ENCODE measurements at places on chromosomes 11 and 22.

- no peak for DNase-seq
These were observed 44.6 kb upstream of the SORL1-AS1 start for GRCh38 chr11:121497176-121497998.

DNA sequence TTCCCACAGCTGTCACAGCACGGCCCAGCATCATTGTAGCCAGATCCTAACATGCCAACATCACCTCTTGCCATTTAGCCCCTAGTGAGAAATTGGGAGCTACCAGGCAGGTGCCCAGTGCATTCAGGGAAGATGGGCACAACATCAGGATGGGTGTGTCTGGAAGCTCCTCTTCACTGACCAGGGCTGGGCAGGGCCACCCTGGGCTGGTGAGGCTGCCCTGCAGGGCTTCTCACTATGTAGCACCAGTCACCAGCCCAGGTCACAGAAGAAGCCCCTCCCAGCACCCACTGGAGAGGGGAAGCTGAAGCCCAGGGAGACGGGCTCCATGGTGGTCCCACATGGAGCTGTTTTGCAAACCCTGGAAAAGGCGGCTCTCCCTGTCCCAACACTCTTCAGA, 13.9 kb downstream of the ZNF74 start:
- no peak for DNase-seq

DNA sequence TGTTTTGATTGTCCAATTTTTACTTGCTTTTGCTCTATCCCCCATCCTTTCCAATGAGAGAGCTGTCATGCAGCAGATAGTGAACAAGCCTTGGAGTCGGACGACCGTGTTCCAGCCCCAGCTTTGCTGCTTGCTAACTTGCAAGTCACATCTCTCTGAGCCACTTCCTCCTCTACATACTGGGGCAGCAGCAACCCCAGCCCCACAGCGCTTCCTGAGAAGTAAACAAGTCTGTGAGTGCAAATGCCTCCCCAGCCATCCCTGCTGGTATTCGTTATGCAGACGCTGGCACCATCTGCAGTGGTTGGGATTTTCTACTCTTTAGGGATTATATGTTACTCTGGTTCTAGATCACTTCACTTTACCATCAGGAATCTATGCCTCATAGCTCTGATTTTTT, 35.0 kb downstream of the TPBGL start:
- peak; percentile 82 for DNase-seq

DNA sequence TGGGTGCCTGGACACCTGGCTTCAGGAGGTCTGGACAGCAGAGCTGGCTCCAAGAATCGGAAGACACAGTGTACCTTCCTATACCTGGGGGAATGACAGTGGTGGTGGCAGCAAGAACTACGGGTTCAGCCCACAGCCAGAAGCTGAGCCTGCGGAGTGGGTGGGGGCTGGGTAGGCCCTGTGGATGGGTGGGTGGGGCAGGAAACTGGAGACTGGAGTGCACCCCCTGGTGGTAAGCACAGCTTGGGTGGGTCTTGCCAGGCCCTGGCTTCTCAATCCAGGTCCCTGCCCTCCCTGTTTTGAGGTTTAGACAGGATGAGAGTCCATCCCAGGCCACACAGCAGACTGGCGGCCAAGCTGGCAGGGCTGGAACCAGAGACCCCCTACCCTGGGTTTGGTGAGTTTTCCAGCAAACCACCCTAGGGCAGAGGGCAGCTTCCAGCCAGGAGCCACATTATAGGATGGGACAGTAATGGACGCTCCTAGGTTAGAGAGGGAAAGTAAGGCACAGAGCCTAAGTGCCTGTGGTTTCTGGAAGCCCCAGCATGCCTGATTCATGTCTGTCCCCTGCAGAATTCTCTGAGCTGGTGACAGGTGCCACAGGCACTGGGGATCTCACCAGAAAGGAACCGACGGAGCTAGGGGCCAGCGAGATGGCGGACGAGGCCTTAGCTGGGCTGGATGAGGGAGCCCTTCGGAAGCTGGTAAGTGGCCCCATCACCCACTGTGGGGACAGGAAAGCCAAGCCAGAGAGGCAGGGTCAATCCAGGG, 1.7 kb downstream of the SMTN start:
- peak; percentile 25 for DNase-seq

- DNase-seq: no peak
These were observed 141.0 kb downstream of the ARHGAP42 start for GRCh38 chr11:100827934-100828661.

- DNase-seq: no peak
These were observed 101.2 kb upstream of the HSD17B12 start for GRCh38 chr11:43579171-43579918.

GRCh38 chr11:124800226-124800929, at the start of gene MSANTD2:
MSANTD2 (minus strand) TSS chr11:124800406; CDS start chr11:124800380, 26 bp downstream.
- DNase-seq: peak; percentile 75

GRCh38 chr11:133911171-133911570, 45.6 kb downstream of the IGSF9B start:
- no peak for DNase-seq

GRCh38 chr11:33667819-33668467, 32.7 kb downstream of the C11orf91 start:
- no peak for DNase-seq

DNA sequence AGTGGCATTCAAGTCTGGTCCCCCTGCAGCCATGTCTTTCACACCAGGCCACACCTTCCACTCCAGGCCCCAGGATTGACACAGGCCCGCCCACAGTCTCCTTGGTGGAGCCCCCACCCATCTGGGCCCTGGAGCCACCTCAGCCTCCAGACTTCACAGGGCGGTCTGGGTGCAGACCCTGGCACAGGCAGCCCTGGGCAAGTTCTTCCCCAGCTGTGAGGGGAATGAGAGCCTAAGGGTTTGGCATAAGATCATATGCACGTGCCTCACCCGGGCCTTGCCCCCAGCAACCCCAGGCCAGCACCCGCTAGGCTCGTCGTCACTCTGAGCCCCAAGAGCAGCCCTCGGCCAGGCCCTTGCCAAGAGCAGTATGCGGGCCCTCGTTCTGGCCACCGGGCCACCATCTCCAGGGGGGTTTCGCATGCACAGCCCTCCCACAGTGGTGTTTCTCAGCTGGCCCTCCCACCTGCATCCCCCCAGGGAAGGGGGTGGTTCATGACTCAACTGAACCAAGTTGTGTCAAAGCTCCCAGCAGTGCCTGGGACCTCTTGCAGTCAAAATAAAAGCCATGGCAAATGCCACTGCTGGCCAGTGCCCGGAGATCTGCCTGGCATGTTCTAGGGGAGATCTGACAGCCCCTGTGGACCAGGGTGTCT, 70.4 kb upstream of the KCNQ1OT1 start:
- DNase-seq: no peak

GRCh38 chr11:2647953-2648352, 51.8 kb downstream of the KCNQ1OT1 start:
- DNase-seq: no peak

DNA sequence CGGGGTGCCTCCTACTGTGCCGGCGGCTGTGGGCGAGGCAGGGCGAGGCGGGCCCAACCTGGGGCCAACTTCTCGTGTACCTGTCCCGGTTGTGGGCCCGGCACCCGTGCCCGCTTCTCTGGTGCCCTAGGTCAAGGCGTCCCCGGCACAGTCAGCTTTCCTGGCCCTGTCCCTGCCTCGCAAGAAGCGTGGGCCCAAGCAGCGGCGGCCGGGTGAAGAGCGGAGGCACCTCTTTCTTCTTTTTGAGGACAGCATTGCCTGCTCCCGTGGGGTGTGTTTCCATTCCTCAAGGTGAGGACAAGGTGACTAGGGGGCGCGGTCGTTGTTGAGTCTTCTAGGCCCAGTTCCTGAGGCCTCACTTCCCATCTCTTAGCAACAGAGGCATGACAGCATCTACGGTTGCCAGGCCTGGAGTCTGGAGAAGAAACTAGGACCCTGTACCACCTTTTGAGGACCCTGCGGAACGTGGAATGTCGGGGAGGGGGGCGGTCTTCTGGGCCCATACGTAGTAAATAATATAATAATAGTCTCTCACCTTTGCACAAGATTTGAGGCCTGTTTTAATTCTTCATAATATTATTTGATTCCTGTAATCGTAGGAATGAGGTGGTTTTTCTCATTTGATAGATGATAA, 418 bp downstream of the ACO2 start:
- peak; percentile 26 for DNase-seq

GRCh38 chr22:28171115-28171514, 252.1 kb upstream of the PITPNB start:
- DNase-seq: no peak

- no peak for DNase-seq
These were observed 3.9 kb upstream of the GCAT start for GRCh38 chr22:37803639-37804351.

DNA sequence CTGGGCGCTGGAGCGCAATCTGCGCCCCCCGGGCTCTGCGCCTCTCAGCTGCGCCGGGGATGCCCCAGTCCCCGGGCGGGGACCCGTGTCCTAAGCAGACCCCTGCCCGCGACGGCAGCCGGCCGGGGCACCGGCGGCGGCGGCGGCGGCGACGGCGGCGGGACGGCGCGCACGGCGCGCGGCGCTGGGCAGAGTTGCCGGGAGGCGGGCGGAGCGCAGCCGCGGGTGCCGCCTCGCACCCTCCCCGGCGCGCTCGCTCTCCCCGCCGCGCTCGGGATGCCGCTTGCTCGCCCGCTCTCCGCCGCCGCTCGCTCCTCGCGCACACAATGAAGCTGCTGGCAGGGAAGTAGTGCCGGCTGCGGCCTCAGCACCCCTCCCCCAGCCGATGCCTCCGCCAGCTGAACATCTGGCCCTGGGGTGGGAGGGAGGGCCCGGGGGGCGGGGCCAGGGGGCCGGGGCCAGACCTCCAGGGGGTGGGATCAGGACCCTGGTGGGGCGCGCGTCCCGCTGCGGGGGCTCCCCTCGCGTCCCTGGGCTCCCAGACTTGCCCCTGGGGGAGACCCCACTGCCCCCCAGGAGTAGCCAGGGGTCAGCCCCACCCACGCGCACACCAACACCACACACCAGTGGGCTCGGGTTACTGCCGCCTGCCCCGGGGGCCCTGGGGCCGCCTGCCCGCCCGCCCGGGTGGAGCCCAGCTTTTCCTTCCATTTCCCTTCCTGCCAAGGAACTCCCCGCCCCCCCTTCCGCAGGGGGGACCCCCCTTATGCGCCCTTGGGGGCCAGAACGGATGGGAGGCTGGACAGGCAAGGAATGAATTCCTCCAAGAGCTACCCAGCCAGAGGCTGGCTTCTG, at the start of gene RCOR2:
Gene RCOR2 (minus strand): TSS at position 328 of the 855 bp plus-strand sequence. CDS start 708 bp downstream, outside the sequence.
- DNase-seq: peak; percentile 60

- DNase-seq: no peak
These were observed 28.4 kb downstream of the MMP13 start for GRCh38 chr11:102926961-102927623.

DNA sequence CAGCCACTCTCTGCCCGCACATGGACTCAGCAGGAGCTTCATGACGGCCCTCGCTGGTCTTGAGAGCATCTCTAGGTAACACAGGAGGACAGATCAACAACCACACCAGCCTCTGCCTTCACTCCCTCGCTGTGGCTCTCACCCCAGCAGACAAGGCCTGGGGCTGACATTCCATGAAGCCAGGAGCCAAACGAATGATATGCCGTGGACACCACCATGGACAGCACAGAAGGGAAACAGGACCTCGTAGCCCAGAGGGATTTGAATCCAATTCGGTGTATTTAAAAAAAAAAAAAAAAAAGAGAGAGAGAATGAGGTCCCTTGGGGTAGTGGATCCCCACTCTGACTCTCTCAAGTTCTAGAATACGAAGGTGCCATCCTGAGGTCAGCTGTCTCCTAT, 385.5 kb downstream of the SHANK2 start:
- DNase-seq: no peak

DNA sequence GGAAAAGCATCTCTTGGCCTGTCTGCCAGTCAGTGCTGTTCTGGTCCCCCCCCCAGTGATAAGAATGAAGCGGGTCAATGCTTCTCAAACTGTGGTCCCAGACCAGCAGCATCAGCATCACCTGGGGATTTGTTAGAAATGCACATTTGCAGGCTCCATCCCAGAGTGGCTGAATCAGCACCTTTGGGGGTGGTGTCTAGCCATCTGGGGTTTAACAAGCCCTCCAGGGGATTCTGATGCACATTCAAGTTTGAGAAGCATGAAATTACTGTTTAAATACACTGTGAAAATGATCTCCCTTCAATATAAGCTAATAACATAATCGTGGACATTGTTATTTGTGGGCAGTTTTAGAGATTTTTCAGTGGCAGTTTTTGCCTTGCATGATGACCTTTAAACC, 133.5 kb downstream of the MYO18B start:
- DNase-seq: no peak

DNA sequence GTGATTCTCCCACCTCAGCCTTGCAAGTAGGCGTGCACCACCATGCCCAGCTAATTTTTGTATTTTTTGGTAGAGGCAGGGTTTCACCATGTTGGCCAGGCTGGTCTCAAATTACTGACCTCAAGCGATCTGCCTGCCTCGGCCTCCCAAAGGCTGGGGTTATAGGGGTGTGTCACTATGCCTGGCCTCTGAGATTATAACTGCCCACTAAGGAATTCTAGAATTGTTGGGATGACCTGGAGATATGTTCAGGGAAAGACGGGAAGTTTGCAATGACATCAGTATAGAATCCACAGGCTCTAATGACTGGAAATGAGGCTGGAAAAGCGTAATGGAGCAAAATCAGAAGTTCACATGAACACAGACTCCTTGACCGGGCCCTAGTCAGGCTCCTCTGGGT, 62.2 kb downstream of the CLMP start:
- no peak for DNase-seq

DNA sequence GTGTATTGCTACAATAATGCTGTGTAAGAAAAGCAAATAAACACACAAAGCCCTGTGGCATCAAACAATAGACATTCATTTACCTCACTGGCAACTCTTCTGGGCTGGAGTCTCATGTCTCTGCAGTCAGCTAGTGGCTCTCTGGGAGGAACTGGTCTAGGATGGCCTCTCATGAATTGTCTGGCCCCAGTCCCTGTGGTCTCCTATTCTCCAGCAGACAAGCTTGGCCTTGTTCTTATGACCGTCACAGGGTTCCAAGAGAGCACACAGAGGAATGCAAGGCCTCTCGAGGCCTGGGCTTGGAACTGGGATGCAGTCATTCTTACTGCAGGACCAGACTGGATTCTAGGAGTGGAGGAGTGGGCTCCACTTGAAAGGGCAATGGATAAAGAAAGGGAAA, 141.2 kb upstream of the NTM start:
- DNase-seq: no peak

- DNase-seq: no peak
These were observed 90.0 kb downstream of the INSC start for GRCh38 chr11:15204711-15205110.

GRCh38 chr11:6200975-6201374, 2.0 kb downstream of the OR52W1 start:
- DNase-seq: peak; percentile 31
